ENCODE measurements at places on chromosomes 12 and 14.

DNA sequence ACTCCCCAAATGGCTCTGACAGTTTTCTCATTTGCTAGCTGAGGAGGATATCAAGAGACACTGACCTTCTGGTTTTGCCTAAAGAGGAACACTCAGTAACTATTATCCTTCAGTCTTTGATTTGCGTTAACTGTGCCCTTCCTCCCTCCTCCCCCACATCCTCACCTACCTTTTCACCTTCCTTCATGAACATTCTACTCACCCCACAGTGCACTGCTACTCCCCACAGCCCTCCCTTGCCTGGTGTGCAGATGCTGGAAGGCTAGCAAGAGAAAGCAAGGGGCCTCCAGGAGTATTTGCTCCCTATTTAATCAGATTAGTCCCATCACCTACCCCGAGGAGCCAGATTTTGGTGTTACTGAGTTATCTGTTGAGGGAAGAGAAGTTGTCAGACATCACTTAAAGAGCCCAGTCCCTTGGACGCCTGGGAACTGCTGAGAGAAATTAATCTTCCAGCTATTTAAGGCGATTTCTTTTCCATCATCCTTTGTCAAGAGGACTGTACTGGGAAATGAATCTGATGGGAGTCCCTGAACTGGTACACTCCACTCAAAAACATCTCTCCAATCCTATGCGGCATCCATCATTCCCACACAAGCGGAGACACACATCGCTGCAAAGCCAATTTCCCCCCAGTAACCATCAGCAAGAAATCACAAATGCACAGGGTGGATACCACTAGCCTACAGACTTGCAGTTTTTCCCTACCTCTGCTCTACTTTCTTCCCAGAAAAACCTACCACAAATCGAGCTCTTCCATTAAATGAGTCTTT lies 11.5 kb downstream of the PSMB5 start:
- DNase-seq: no peak

DNA sequence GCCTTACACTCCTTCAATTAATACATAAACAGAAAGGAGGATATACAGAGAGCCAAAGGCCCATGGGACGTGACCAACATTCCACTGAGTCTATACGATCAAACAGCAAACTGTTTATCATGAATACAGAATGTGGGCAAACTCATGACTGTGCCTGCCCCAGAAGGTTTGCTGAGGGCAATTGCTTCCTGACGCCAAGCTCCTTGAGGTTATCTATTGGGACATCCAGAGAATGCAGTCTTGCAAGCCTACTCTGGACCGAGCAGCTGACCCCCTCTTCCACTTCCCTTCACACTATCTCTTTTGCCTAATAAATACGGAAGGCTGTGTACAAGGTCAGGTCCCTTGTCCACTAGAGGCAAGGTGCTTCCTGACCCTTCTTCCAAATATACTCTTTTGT lies 18.5 kb upstream of the SLC10A1 start:
- no peak for DNase-seq

DNA sequence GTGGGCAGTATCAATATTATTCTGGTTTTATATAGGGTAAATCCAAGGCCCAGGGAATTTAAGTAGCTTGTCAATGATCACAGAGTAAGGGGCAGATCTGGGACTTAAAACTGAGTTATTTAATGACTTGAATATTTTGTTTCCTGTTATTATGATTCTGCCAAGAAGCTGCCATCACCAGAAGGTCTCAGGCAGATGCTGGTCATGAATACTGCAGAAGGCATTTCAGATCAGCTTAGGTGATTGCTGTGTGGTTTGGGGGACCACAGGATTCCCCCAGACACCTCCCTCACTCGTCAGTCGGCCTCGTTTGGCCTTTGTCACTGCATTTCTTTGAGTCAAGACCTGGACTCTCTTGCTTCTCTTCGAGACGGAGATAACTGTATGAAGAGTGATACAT lies 47.7 kb upstream of the EVL start:
- no peak for DNase-seq

DNA sequence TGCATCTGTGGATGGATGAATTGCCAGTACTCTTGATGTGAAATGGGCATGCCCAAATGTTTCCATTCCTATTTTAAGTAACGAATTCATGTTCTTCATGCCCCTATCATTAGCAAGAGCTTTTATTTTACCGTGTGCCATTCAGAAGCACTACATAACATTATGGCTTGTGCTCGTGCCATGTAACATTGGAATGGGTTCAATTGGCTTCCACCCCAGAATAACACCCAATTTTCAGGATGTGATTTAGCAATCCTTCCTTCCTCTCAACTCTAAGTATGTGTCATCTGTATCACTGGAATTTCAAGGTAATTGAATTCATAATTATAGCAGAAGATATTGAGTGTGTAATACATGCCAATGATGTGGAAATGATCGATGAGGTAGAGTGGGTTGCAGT lies 145.8 kb upstream of the TMPO start:
- no peak for DNase-seq

- no peak for DNase-seq
Measured at GRCh38 chr12:113088971-113089756, 32.6 kb downstream of the DTX1 start.

GRCh38 chr12:72448805-72449204 lies 176.6 kb downstream of the TRHDE start:
- no peak for DNase-seq

GRCh38 chr12:59388694-59389093 lies 207.1 kb upstream of the SLC16A7 start:
- DNase-seq: no peak

DNA sequence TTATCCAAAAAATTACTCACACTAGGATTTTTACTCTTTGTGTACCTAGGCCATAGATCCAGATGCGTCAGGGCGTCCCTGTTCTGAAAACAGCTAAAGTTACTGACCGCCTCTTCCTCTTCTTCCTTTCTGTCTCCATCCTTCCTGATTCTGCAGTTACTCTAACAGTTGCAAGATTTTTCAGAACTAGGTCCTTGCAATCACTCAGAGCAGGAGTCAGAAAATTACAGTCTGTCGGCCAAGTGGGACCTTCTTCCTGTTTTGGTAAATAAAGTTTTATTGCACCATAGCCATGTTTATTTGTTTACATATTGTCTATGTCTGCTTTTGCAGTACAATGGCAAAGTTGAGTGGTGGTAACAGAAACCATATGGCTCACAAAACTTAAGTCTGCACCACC lies 25.6 kb upstream of the FGF6 start:
- no peak for DNase-seq

GRCh38 chr14:21867541-21867940 lies 193.9 kb upstream of the OR4E1 start:
- no peak for DNase-seq

- no peak for DNase-seq
Measured at GRCh38 chr12:26130728-26131127, 5.9 kb upstream of the BHLHE41 start.

- DNase-seq: no peak
Measured at GRCh38 chr14:100348253-100348729, 25.2 kb downstream of the SLC25A47 start.

DNA sequence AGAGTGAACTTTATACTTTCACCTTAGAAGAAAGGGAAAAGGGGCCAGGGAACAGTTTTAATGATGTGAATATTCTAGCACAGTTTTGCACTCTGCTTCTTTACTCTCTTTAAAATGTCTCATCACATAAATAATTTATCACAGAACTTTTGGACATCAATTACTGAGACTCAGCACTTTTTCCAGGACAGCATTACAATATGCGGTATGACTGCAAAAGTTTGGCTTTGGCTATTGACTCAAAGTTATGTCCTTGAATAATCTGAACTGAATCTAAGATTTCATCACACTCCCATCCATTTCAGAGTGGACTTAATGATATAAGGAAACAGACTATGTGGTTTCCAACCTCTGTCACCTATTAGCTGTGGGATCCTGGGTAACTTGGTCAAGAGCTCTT lies 11.7 kb downstream of the CCER1 start:
- no peak for DNase-seq

- peak; percentile 67 for DNase-seq
Measured at GRCh38 chr14:103801459-103801858, 45.9 kb downstream of the PPP1R13B start.

DNA sequence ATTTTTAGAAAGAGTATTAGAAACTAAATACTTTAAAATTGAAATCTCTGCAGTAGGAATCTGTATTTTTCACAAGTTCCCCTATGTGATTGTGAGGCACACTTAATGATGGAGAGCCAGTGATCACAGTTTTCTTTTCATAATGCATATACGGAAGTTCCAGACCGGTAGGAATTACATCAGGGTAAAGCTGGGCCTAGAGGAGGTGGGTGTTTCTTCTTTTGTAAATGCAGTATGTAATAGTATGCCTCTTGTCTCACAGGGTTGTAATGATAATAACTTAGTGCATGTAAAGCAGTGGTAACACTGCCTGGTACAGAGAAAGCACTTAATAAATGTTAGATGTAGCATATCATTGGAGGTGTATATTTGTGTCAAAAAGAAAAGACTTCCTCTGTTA lies 57.2 kb upstream of the LRTM2 start:
- DNase-seq: no peak

GRCh38 chr12:105852496-105852895 lies 286.3 kb downstream of the NUAK1 start:
- DNase-seq: no peak

- no peak for DNase-seq
Measured at GRCh38 chr14:88802596-88802995, 9.8 kb upstream of the EML5 start.

GRCh38 chr14:62988967-62989366 lies 56.3 kb downstream of the KCNH5 start:
- DNase-seq: no peak

- DNase-seq: no peak
Measured at GRCh38 chr12:122235741-122236140, 9.9 kb upstream of the DIABLO start.

DNA sequence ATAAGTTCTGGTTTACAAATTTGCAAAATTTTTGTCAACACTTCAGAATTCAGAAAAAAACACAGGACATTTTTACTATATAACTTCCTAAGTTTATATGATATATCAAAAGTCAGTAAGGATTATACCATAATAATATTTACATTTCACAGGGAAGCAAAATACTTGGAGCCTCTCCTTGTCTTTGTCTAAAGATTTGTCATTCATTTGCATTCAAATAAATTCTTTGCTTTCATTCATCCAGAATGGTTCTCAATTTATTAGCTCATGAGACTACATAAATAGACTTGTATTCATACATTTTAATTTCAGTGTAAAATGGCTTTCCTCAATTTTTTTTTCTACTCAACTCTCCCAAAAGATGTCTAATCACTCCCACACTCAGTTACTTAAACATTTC lies 96.4 kb downstream of the SLC38A6 start:
- no peak for DNase-seq

DNA sequence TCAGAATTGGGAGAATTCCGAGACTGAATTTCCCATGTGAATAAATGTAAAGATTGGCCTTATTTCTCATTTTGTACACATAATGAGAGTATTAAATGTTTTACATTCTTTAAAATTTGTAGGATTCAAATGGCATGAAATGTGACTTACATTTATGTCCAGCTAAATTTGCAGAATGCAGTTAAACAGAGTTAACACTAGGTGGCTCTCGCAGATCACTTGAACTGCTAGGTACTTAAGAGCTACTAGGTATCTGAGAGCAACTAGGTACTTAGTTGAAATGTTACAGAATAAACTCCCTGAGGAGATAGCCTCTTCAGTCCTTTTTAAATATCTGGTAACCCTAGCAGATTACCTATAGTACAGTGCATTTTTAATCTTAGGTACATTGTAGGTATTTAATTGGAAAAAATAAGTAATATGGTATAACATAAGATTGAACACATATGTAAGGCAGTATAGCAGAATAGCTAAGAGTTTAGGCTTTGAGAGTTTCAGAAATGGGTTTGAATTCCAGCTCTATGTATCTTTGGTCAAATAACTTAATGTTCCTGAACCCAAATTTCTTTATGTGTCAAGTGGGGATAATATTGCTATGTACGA lies 73.8 kb downstream of the KIAA0586 start:
- peak; percentile 32 for DNase-seq

DNA sequence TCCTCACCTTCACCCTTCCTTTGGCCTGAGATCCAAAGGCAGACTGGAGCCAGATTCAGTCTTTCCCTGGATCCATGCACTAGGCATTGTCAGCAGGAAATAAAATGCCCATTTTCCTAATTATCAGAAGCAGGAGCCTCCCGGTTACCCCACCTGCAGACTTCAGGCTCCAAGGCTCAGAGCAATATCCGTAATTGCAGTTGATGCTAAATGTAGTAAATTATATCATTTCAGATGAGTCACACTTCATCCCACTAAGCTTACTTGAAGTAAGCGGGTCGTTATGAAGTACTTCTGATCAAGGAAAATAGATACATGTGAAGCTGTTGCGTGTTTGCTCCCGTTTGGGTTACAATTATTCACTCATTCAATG lies 110.7 kb upstream of the SFSWAP start:
- no peak for DNase-seq

GRCh38 chr14:105491366-105491973 lies 424 bp downstream of the TEDC1 start:
- DNase-seq: no peak

DNA sequence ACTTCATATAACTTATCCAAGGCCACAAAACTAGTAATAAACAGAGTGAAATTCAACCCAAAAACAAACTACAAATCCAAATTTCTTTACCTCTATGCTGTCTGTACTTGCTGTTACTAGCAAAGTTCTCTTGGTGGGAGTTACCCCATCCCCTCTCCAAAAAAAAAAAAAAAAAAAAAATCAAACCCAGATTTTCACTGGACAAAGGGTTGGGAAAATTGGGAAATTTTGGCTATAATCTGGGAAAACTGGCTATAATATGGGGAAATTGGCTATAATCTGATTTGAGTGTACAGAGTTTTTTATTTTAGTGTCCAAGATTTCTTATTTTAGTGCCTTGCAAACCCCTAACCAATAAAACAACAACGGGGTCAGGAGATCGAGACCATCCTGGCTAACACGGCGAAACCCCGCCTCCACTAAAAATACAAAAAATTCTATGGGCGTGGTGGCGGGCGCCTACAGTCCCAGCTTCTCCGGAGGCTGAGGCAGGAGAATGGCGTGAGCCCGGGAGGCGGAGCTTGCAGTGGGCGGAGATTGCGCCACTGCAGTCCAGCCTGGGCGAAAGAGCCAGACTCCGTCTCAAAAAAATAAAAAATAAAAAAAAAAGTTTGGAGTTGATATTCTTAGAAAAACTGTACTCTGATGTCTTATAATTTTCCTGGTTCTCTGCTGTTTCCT lies 148.4 kb downstream of the CHST11 start:
- no peak for DNase-seq

DNA sequence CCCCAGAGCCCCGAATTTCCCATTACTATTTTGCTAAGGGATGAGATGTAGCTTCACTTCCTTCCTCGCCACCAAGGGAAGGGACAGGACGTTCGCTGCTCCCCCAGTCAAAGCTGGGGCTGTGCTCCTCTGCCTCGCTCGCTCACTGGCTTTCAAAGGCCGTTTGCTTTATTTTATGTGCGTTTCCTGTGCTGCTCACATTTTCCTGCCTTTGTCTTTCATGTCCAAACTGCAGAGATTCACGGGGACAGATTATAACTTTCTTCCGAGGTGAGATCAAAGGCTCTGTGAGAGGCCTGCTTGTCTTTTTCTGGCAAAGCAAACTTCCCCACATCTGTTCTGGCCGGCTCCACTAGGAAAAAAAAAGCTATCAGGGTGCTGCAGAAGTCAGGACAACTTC lies 76.0 kb upstream of the FZD10 start:
- DNase-seq: no peak

GRCh38 chr12:122845041-122845864 lies 10.0 kb downstream of the HIP1R start:
- no peak for DNase-seq

Data from NCI-H510A (cell line).